ENCODE measurements at places on chromosomes 4 and X.

DNA sequence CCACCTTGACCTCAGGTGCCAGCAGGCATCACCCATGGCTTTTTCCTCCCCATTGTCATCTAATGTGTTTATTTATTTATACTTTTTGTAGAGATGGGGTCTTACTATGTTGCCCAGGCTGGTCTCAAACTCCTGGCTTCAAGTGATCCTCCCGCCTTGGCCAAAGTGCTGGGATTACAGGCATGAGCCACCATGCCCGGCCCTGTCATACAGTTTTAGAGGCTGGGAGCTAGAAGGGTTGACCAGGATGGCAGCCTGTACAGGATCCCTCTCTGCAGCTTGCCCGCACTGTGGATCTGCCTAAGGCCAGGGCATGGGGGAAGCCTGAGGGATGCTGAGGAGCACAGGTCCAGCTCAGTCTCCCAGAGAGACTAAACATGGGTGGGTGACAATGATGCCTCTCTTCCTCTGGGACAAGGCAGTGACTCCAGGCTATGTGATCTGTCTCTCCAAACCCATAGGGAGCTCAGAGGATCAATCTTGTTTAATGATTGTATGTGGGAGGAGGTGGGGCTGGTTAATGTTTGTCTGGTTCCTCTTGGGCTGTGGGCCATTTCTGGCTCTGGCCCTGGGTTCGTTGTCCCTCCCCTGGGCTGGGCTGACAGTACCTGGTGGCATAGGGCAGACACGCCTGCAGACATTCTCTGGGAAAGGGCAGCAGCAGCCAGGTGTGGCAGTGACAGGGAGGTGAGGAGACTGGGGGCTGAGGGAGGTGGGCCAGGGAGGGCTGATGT, 8.3 kb upstream of the GJB1 start:
- no peak for DNase-seq

GRCh38 chrX:109987884-109988283, 15.0 kb upstream of the TMEM164 start:
- DNase-seq = no peak

GRCh38 chrX:18931972-18932371, 51.9 kb downstream of the PHKA2 start:
- no peak for DNase-seq

- peak; percentile 7 for DNase-seq
These were observed at the start of gene KCNIP4 for GRCh38 chr4:21948347-21949072. Gene KCNIP4, minus strand, starts transcription at chr4:21948772.

DNA sequence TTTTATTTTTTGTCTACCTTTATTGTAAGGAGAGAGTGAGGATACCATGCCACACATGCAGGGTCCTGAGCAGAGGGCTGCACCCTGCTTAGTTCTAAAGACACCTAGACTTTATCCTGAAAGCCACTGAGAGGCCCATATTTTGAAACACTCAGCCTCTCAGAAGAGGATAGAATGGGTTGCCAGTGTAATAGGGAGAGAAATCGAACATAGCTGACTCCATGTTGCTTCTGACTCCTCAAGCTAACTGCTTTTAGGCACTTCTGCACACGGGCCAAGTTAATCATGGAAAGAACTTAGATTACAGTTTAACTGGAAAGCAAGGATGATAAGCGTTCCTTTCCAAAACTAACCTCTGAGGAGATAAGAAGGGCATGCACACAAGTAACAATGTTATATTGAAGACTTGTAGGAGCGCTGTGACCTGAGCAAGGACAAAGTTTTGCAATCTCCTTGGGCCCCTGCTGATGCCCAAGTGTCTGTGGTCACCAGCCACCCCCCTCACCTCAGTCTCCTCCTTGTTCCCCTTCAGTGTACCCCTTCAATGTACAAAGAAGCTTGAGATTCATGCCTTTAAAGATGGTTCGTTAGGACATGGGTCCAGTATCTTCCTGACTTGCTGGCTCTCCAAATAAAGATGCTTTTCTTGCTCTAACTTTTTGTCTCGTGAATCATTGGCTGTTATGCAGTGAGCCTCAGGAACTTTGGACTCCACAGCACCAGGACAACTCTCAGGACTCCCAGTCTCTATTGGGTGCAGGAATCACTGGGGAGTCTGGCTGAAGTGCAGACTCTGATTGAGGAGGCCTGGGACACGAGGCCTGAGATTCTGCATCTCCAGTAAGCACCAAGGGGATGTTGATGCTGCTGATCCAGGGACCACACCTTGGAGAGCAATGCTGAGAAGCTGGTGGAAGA, 25.4 kb upstream of the CD99 start:
- DNase-seq = no peak

DNA sequence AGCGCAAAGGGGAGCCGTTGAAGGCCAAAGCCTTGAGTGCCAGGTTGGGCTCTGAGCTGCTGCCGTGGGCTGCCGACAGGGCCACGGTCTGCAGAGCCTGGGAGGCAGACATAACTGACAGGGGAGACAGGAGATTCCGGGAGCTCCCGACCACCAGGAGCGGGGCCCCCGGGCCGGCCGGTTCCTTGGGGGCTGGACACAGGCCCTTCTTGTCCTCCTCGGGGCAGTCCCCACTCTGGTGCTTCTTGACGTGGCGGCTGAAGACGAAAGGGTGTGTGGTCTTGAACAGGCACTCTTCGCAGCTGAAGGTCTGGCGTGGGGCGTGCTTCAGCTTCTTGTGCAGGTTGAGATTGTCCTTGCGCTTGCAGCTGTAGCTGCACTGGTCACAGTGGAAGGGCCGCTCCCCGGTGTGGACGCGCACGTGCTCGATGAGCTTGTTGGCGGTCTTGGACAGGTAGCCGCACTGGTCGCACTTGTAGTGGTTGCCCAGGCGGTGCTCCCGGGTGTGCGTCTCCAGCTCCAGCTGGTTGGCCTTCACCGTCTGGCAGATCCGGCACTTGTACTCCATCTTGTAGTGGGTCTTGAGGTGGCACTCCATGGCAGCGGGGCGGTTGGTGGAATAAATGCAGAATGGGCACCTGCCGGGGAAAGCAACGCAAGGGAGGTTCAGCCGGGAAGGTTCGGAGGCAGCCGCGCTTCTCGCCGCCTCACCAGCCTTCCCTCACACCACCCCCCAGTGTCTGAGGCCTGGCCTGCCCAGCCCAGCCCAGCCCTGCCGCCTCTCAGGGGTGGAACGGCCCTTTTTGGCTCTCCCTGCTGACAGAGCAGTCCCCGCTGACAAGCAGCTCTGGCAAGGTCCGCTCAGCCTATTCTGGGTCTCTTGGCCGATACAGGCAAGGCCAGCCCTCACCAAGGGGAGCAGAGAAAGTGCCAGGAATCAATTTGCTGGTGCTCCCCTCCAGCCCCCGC, 81.3 kb downstream of the C4orf51 start:
- DNase-seq = no peak

DNA sequence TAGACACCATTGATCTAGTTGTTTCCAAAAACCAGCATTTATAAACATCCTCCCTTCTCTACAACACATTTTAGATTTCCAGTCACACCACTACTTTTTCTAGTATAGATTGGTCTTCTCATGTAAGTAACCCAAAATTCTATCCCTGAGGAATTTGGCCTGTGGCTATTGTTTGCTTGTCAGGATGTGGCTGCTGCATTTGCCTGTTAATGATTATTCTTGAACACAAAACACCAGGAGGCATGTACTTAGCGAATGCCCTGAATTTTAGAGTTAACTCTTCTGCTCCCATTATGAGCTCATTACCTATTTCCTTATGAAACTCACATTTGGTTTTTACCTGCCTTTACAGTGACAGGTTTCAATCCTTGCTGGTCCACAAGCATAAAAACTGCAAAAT, 102.0 kb upstream of the FSTL5 start:
- no peak for DNase-seq

GRCh38 chr4:113094331-113094730, 44.9 kb downstream of the ANK2 start:
- no peak for DNase-seq
